NCI-H226 (cell line): ENCODE measurements at places on chromosomes 2 and 18.

DNA sequence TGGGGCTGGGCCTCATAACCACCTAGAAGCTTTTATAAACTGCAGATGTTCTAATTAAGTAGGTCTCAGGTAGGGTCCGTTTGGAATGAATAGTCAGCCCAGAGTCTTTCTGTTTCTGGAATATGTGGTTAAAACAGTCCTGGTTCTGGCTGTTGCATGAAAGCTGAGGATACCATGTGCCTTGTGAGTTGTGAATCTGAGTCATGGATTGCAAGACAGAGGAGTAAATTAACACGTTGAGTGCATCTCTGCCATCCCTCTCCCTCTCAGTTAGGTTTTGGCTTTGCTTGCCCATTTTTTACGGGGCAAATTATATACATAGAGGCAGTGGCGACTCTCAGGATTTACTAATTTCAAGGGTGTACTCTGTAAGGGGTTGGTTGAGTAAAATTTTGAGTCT lies 59.1 kb downstream of the NCK2 start:
- DNase-seq: no peak

- DNase-seq: peak; percentile 39
Measured at GRCh38 chr18:7152440-7152839, 34.8 kb upstream of the LAMA1 start.

DNA sequence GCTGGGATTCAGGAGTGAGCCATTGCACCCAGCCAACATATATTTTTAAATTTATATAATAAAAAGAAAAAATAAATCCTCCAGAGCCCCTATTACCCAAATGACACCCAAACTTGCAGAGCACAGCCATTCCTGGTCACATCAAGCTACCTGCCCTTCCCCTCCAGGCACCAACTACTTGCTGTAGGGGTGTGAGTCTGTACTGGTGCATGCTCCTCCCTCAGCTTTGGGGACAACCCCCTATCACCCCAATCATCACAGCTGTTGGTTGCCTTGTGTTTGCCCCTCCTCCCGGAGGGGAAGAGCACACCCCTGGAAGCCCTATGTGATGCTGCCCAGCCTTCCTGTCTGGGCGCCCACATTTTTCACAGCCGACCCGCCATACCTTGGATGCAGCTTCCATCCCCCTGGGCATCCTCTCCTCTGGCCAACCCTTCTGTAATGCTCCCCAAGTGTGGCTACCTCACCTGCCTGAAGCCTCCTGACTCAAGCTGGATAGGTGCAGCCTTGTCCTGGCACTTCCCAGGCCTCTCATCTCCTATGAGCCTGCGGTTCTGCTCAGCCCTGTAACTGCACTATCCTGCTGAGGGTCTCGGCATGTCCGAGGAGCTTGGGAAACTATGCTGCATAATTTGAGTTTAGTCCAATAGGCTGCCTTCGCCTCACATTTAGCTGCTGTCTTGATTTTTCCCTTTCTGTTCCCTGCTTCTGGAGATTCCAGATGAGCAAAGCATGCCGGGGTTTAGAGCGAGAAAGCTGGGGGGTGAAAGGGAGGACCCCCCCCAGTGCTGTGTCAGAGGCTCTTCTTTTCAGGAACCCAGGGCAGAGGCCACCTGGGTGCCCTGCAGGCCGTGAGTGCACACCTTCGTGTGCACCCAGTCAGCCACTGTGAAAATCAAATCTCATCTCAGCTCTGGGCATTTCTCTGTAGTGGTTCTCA lies 27.2 kb downstream of the CHST10 start:
- DNase-seq: no peak

- DNase-seq: peak; percentile 95
Measured at GRCh38 chr2:183579686-183580085, 455.4 kb downstream of the NUP35 start.

- no peak for DNase-seq
Measured at GRCh38 chr18:30999887-31000628, 42.5 kb downstream of the DSC3 start.

- DNase-seq: no peak
Measured at GRCh38 chr2:201968476-201968875, 65.2 kb upstream of the FZD7 start.

- DNase-seq: no peak
Measured at GRCh38 chr18:48994044-48994651, 43.4 kb upstream of the SMAD7 start.

DNA sequence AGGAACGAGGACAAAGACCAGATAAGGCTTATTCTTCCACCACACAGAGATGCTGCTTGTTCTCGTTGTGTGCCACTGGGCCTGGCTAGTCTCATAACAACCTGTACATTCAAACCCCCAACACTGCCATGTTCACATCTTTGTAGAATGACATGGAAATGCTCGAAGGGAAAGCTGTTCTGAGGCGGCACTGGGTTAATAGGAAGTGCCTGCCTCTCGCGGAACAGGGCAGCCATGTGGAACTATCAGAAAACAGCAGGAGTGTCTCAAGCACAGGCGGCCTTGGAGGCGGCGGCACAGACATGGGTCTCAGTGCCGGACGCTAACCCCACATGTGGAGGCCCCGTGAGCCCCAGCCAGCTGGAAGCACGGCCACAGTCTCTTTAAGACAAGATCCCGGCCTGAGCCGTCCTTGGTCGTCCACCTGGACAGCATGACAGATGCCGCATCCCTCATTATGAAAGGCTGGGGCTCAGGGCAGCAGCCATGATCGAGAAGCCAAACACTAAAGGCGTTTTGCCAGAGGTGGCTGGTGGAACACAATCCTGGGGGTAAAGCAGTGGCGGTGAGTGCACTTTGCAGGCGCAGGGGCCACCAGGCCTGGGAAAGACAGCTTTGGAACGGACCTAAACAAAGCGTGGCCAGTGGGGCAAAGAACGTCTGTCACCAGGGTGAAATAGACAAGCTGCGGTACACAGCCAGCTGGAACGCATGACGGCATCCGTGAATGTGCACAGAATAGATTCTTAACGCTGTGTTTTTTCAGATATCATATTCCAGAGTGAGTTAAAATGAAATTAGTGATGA lies 161.0 kb downstream of the HDAC4 start:
- DNase-seq: no peak

DNA sequence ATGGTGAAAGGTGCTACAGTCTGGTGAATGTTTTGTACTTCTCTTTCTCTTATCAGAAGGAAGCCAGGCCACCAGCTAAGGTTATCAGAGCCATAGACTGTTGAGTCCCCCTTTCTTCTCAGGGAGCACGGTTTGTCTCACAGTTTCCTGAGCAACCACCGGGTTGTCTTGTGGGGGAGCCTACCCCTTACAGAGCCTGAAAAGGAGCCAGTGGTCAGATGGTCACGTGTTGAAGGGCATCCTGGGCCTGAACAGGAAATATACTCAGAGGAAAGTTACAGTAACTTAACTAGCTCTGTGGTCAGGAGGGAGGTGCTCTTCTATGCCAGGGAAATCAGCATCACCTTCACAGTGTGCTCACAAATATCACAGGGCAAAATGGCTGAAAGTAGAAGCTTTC lies 11.6 kb downstream of the CD28 start:
- peak; percentile 74 for DNase-seq

DNA sequence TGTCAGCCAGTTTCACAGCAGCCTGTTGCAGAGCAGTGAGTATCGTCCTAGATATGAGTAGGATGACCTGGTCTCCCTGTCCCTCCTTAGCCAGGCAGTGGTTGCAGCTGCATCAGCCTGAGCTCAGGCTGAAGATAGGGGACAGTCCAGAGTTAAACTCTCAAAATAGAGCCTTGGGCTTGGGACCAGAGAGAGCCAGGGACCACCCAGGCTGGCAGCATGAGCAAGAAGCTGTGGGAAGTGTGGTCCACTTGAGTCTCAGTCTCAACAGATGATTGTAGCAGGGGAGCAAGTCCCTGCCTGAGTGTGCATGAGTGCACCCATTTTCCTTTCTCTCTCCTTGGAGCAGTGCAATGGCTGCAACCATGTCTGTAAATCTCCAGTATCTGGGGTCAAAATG lies 38.0 kb upstream of the TACR1 start:
- DNase-seq: no peak

DNA sequence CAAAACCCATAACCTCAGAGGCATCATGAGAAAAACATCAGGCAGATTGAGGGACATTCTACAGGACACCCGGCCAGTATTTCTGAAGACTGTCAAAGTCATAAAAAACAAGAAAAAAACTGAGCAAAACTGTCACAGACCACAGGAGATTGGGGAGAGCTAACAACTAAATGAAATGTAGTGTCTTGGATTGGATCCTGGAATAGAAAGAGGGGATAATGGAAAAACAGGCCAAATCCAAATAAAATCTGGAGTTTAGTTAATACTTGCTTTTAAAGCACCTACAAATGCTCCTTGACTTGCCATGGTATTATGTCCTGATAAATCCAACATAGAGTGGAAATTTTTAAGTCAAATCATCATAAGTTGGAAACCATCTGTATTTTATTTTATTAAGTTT lies 17.6 kb upstream of the CXCR1 start:
- DNase-seq: no peak

DNA sequence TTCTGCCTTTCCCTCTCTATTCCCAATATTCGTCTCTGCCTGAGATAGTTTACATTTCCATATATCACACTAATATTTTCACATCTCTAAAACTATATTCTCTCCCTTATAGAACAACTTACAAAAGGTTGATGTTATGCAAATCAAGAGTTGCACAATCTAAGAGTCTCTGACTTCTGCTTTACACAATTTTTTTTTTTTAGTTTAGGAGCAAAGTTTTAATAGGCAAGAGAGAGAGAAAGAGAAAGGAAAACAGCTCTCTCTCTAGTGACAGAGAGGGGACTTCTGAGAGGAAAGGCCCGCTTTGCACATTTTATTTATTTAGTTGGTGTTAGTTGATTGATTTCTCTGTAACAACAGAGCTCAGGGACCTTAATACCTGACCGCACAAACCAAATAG lies 380.2 kb downstream of the TXNL1 start:
- no peak for DNase-seq

DNA sequence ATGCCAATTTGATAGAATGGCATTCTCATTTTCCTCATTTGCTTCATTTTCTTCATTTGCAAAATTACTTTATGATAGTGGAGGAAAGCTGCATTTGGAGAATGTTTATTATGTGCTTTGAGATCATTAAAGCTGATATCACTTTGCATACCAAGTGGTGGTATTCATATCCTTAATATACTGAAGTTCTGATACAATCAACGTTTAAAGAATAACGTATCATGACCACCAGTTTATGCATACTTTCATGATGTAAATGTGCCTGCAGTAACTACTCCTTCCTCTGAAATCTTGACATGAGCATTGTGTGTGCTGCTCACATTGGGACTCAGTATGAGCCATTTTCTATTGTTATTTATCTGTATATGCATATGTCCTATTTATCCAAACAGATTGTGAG lies 302.1 kb downstream of the ARHGAP15 start:
- no peak for DNase-seq

GRCh38 chr18:8217051-8217564 lies 392.1 kb upstream of the RAB12 start:
- DNase-seq: no peak

DNA sequence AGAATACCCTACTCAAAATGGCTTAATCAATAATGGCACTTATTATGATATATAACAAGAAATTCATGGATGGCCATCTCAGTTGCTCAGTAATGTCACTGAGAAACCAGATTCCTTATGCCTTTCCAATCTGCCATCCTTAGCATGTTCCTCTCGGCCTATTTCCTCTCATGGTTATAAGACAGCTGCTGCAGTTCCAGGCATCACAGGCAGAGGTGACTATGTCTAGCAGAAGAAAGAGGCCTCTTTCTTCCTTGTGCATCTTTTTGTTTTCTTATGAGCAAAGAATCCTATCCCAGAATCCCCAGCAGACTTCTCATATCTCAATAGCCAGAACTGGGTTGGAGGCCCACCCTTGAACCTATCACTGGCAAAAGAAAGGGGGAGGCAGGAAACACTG lies 310.6 kb upstream of the SPRED2 start:
- no peak for DNase-seq

GRCh38 chr2:37973615-37974353 lies 48.7 kb downstream of the RMDN2 start:
- DNase-seq: no peak

GRCh38 chr2:176160986-176161824 lies 4.1 kb downstream of the HOXD3 start:
- DNase-seq: no peak

DNA sequence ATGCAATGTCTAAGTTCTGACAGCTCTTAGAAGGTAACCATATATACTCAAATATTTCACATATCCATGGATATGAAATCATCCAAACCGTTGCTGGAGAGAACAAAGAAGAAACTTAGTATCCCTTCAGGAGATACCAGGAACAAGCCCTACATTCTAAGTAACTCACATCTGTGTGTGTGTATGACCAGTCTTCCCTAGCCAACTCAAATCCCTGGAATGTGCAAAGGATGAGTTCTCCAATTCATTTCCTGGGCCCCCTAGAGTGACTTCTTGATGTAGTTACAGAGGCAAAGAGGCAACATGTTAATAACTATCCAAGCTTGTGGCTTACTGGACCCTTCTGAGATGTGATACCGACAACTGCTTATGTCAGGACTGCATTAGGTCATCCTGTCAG lies 20.1 kb downstream of the TPGS2 start:
- DNase-seq: peak; percentile 25

- peak; percentile 53 for DNase-seq
Measured at GRCh38 chr2:46701152-46701551, 214.5 kb downstream of the MCFD2 start.
